ENCODE measurements at places on chromosomes 3 and 15.

- no peak for DNase-seq
These were observed 4.9 kb upstream of the CHSY1 start for GRCh38 chr15:101256757-101257156.

GRCh38 chr3:172515130-172515918, 7.9 kb downstream of the TNFSF10 start:
- no peak for DNase-seq

DNA sequence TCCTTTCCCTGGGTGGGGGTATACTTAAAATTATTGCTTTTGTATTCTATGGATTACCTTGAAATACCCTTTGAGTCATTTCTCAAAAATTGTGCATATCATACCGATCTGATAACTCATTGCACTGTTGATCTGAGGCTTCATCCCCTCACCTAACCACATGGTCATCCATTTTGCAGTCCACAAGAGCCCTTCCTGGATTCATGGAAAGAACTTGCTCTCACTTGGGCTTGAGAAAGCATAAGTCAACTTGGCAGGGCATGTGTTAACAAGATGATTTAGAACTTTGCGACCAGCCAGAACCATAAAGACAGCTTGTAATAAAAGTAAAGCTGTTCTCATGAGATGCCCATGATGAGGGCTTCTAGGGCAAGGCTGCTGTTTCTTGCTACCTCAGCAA, 22.2 kb downstream of the MME start:
- no peak for DNase-seq

DNA sequence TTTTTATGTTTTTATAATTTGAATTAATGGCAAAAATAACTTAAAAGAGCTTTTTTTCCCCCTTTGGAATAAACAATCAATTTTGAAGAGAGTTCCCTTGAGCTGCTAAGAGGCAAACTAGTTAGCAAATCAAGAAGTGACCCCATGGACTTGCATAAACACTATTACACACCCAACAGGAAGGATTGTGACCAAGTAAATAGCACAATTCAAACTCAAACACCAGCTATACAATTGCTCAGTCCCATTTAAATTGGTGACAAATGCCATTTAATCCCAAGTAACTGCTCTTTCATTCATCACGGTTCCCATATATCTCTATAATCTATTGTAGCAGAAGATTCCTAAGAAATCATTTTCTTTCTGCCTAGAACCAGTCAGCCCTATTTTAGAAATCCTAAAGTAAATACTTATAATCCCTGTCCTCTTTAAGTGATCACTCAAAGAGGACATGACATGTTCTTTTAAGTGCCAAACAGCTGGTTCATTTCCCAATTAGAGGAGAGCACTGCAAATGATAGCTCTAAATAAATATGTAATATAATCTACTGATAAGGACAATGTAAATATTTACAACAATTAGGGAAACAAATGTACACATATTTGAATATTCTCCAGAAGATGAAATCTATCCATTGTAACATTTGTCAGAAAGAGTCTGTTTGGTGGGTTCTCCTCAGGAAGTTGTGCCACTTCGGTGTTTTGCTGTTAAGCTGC, 137.8 kb upstream of the ADAMTS9 start:
- DNase-seq: no peak

- no peak for DNase-seq
These were observed 30.4 kb upstream of the TRPM1 start for GRCh38 chr15:31131853-31132375.

All from activated CD4-positive, alpha-beta T cell treated with anti-CD3 and anti-CD28 coated beads for 24 hours (primary cell).